ENCODE measurements at places on chromosomes 7 and 10. TPM values are rescaled to one million over a fixed set of nuclear protein-coding genes. Genes with fewer than 3 reads are reported as not detected.

- H3K27ac ChIP-seq, result no peak overlapping the region
- no peak for DNase-seq
- H3K27me3 ChIP-seq, result peaks cover 26% of the 10 kb centered on the region
- H3K4me3 ChIP-seq, result no peak overlapping the region
- no peaks in the 10 kb centered on the region for H3K36me3 ChIP-seq
Observed at GRCh38 chr10:45375716-45376231, 1.8 kb downstream of the ALOX5 start.

GRCh38 chr10:73509695-73510094 lies 13.9 kb upstream of the PPP3CB start:
- H3K36me3 ChIP-seq, result no peaks in the 10 kb centered on the region
- DNase-seq, result no peak
- H3K4me3 ChIP-seq, result no peak overlapping the region
- H3K27me3 ChIP-seq, result no peaks in the 10 kb centered on the region
- H3K27ac ChIP-seq, result no peak overlapping the region
- no peaks in the 10 kb centered on the region for H3K4me1 ChIP-seq

- no peaks in the 10 kb centered on the region for H3K27me3 ChIP-seq
- H3K4me3 ChIP-seq, result no peak overlapping the region
- no peak for DNase-seq
- H3K27ac ChIP-seq, result no peak overlapping the region
Observed at GRCh38 chr10:8121201-8121890, 66.9 kb downstream of the GATA3 start.

CALML5 gene
- total RNA-seq, result not detected

GRCh38 chr7:158313931-158314330 lies 273.7 kb downstream of the PTPRN2 start:
- peaks cover 5% of the 10 kb centered on the region for H3K27me3 ChIP-seq
- no peak for DNase-seq
- no peak overlapping the region for H3K27ac ChIP-seq
- H3K4me3 ChIP-seq, result no peak overlapping the region
- H3K36me3 ChIP-seq, result no peaks in the 10 kb centered on the region

DNA sequence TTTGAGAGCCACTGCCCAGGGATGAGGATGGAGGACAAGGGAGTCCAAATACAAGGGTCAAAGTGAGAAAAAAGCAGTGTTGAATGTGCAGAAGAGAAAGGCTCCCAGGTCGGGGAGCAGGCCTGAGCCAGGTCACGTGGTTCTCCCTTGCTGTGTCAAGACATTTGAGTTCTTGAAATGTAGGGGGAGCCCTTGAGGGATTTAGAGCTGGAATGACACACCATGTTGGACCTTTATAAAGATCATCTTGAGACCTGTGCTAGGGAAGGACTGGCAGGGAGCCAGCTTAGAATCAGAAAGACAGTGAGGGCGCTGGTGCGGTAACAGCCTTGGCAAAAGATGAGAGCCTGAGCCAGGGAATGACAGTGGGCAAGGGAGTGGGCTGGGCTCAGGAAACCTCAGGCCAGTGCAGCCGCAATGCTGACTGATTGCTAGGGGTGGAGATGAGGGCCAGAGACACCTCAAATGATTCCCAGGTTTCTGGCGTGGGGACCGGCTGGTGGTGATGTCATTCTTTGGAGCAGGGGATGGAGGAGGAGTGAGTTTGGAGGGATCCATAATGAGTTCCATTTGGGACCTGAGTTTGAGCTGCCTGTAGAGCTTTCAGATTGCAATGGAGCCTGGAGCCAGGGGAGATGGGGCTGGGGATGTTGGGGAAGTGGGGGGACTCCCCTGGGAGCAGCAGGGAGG lies 120.1 kb downstream of the PTPN20 start:
- no peaks in the 10 kb centered on the region for H3K36me3 ChIP-seq
- no peak overlapping the region for H3K27ac ChIP-seq
- H3K4me3 ChIP-seq, result no peak overlapping the region
- H3K27me3 ChIP-seq, result no peaks in the 10 kb centered on the region

MKI67 gene
- total RNA-seq, result 3.2 TPM

DNA sequence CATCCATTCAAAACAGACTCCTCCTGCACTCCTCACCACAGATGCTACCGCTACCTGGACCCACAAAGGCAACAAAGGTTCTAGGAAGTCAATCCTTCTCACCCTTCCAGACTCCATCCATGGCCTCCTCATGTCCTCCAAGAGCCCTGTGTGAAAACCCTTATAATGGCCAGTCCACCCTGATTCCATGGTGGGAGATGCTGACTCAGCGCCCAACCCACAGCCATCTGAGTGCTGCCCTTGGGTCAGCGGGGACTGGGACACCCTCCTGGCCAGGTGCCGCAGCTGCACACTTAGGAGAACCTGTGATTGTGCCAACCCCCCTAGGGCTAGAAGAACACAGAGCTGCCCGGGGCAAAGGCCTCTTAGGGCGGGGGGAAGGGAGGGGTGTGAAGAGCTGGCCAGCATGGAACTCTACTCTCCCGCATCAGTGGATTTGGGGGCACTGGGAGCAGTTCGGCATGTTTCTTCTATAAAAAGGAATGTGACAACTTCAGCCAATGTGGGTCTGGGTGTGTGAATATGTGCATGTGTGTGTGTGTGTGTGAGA lies 25.4 kb downstream of the TMEM273 start:
- H3K27ac ChIP-seq, result no peak overlapping the region
- no peaks in the 10 kb centered on the region for H3K36me3 ChIP-seq
- H3K4me1 ChIP-seq, result no peaks in the 10 kb centered on the region
- H3K27me3 ChIP-seq, result no peaks in the 10 kb centered on the region

DNA sequence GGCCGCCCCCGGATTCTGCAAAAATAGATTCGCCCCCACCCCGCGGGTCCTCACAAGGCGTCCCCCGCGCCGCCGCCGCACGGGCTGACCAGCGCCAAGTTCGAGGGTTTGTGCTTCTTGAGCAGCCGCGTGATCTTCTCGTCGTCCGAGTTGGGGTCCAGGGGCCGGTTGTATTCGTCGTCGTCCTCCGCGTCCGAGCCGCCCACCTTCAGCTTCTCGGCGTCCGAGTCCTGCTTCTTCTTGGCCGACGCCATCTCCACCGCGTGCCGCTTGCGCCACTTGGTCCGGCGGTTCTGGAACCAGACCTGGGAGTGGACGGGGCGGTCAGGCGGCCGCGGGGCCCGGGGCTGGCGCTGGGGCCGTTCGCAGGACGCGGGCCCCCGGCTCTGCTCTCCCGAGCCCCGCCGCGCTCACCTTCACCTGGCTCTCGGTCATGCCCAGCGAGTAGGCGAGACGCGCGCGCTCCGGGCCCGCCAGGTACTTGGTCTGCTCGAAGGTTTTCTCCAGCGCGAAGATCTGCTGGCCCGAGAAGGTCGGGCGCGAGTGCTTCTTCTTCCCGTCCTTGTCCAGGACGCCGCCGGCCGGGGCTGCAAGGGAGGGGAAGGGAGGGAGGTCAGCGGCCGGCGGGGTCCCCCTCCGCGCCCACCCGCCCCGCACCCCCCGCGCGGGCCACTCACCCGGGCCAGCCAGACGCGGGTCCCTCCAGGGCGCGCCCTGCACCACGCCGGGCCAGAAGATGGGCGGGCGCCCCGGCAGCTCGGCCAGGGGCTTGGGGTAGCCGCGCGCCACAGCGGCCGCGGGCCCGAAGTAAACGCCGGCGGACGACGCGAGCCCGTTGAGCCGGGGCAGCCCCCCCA lies 853 bp downstream of the NKX6-2 start:
- no peaks in the 10 kb centered on the region for H3K4me1 ChIP-seq
- H3K27ac ChIP-seq, result no peak overlapping the region
- peaks cover 19% of the 10 kb centered on the region for H3K36me3 ChIP-seq
- H3K27me3 ChIP-seq, result peaks cover 58% of the 10 kb centered on the region

DNA sequence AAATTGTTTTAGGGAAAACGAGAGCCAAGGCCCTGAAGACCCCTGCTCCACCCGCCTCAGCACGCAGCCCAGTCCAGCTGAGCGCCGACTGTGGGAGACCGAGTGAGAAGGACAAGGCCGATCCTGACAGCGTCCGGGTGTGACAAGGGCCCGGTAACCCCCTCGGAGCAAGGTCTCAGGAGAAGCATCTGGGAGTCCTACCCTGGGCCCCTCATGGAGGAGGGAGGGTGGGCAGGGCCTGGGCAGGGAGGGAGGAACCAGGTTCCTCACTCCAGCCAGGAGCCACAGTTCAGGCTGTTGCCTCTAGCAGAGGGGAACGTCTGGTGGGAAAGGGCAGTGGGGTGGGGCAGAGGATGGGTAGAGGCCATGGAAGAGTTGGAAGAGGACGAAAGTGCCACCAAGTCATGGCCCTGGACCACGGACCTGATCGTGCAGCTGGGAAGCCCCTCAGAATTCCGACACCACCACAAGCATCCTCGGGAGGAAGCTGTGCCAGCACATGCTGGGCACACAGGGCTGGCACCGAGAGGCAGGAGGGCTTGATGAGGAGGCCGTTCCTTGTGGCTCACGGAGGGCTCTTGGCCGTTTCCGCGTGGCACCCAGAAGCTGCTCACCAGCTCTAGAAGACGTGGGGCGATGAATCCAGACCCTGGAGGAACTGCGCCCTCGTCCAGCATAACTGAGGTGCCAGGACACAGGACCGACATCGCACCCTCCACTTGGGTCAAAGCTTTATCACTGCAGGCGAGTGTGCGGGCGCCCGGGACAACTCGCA lies 2.2 kb upstream of the KNDC1 start:
- no peak overlapping the region for H3K4me3 ChIP-seq
- H3K4me1 ChIP-seq, result peaks cover 23% of the 10 kb centered on the region
- no peaks in the 10 kb centered on the region for H3K36me3 ChIP-seq
- H3K27me3 ChIP-seq, result no peaks in the 10 kb centered on the region
- peak; percentile 14 for DNase-seq

DNA sequence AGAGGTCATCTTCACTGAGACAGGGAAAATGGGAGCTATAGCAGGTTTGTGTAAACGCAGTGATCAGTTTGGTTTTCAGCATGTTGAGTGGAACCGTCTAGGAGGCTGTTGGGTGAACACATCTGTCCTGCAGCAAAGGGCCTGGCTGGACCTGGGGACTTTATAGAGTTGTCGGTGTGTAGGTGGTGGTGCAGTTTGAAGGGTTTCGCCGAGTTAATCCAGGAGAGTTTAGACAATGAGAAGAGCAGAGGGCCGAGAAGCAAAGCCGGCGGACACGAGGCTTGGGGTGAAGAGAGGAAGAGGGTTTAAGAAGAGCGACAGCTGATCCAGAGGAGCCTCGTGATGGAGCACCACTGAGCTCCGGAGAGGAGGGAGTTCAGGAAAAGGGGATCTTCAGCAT lies 39.1 kb downstream of the IL15RA start:
- H3K36me3 ChIP-seq, result no peaks in the 10 kb centered on the region
- no peaks in the 10 kb centered on the region for H3K4me1 ChIP-seq
- DNase-seq, result no peak
- no peaks in the 10 kb centered on the region for H3K27me3 ChIP-seq
- H3K27ac ChIP-seq, result no peak overlapping the region

- H3K36me3 ChIP-seq, result no peaks in the 10 kb centered on the region
- no peak overlapping the region for H3K4me3 ChIP-seq
- no peak overlapping the region for H3K27ac ChIP-seq
- H3K4me1 ChIP-seq, result peaks cover 21% of the 10 kb centered on the region
Observed at GRCh38 chr7:135684136-135684535, 21.8 kb downstream of the STMP1 start.

DNA sequence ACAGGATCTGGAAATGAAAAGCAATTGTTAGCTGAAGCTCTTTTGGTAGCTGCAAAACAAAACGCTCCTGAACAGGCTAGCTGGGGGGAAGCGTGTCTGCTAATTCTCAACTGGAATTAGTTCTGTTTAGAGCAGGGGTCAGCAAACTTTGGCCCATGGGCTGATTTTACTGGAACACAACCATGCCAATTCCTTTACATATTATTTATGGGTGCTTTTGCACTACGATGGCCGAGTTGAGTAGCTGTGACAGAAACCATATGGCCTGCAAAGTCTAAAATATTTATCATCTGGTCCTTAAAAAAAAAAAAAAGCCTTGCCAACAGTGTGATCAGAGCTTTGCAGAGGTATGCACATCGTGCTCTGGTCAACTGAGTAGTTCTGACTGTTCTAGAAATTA lies 108.4 kb upstream of the PDLIM1 start:
- no peak overlapping the region for H3K27ac ChIP-seq
- DNase-seq, result no peak
- peaks cover 6% of the 10 kb centered on the region for H3K4me1 ChIP-seq
- no peak overlapping the region for H3K4me3 ChIP-seq
- no peaks in the 10 kb centered on the region for H3K27me3 ChIP-seq

TUBB8 gene
- total RNA-seq, result not detected

DNA sequence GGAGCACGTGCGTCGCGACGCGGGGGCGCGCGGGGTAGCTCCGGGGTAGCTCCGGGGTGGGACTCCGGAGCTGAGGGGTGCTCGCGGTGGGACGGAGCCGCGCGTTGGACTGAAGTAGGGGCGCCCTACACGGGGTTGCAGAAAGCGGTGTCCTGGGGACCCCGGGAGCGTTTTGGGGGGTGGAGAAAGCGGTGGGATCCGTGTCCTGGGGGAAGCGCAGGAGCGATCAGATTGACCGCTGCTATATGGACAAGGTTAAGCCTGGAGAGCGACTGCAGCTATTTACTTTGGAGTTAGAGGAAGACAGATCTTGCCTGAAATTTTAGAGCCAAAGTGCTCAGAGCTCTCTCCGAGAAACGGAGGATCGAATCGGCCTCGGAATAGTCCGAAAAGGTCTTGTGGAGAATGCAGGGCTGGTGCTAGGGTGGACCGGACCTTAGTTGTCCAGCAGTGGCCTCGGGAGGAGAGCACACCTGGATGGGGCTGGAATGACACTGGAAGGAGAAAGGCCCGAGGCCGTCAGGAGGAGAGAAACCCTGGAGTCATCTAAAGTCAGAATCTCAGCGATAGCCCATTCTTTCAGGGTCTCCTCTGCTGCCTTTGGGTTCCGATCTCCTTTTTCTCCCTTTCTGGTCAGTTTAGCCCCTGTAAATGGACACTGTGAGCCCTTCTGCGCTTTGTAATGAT lies 564 bp downstream of the PDSS1 start:
- no peak for DNase-seq
- H3K27me3 ChIP-seq, result no peaks in the 10 kb centered on the region

VTI1A gene
- total RNA-seq, result 64.1 TPM

- no peak overlapping the region for H3K4me3 ChIP-seq
- H3K4me1 ChIP-seq, result peaks cover 8% of the 10 kb centered on the region
- no peaks in the 10 kb centered on the region for H3K36me3 ChIP-seq
- H3K27ac ChIP-seq, result no peak overlapping the region
- no peak for DNase-seq
Observed at GRCh38 chr7:155464183-155464582, 6.3 kb downstream of the EN2 start.

DNA sequence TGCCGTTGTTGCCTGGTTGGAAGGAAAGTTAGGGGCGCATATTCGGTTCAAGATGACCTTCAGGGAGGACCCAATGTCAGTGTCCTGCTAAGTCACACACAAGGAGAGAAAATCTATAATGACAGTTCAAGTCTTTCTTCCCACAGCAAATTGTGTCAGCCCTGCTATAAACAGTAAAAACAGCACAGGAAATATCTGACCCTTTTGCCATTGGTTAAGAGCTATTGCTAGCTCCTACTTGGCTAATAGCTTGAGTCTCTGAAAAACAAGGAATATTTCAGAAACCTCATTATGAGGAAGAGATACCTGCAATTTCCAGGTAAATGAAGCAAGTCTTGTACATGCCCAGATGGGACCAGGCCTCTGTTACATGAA lies 175.6 kb downstream of the SKIDA1 start:
- H3K4me1 ChIP-seq, result no peaks in the 10 kb centered on the region
- no peak overlapping the region for H3K27ac ChIP-seq
- H3K27me3 ChIP-seq, result no peaks in the 10 kb centered on the region
- no peak overlapping the region for H3K4me3 ChIP-seq

- H3K27ac ChIP-seq, result no peak overlapping the region
- no peak overlapping the region for H3K4me3 ChIP-seq
- no peaks in the 10 kb centered on the region for H3K27me3 ChIP-seq
- H3K4me1 ChIP-seq, result peaks cover 16% of the 10 kb centered on the region
- DNase-seq, result peak; percentile 76
Observed at GRCh38 chr10:77163670-77164348, 473.8 kb downstream of the KCNMA1 start.

PAPOLB gene
- not detected for total RNA-seq

- peaks cover 11% of the 10 kb centered on the region for H3K4me1 ChIP-seq
- H3K27me3 ChIP-seq, result no peaks in the 10 kb centered on the region
- H3K4me3 ChIP-seq, result no peak overlapping the region
Observed at GRCh38 chr7:105354383-105354782, 34.3 kb downstream of the SRPK2 start.

CDC14C gene
- total RNA-seq, result not detected
